ENCODE measurements at places on chromosomes 1 and 21.

- DNase-seq: no peak
Measured at GRCh38 chr21:41169701-41170100, 1.7 kb downstream of the BACE2 start.

- DNase-seq: no peak
Measured at GRCh38 chr1:25484096-25484495, 53.4 kb downstream of the MACO1 start.

DNA sequence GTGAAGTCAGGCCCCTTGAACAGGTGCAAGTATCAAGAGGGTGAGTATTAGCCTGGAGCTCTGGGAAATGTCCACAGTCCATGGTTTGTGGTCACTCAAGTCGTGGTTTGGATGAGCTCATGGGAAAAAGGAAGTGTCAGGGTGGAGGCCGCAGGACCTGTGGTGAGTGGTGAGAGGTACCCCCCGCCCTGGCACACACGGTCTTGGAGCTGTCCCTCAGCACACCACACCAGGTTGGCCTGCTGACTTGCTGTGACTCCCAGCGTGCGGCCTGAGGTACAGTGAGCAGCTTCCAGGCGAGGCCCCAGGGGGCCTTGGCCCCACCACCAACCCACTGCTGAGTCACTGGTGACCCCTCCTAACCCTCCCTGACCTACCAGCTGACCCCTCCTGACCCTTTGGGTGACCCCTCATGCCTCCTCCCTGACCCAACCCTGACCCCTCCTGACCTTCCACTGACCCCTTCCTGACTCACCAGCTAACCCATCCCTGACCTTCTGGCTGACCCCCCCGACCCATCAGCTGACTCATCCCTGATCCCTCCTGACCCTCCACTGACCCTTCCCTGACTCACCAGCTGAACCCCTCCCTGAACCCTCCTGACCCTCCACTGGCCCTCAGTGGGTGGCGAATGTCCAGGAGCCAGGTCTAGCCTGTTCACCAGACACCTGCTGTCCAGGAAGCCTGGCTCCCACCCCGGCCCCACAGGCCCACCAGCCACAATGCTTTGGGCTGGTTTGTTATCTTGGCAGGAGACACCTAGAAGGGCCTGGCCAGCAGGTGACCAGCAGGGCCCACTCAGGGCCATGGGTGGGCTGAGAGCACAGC is 34.8 kb upstream of the RNF187 start:
- no peak for DNase-seq

DNA sequence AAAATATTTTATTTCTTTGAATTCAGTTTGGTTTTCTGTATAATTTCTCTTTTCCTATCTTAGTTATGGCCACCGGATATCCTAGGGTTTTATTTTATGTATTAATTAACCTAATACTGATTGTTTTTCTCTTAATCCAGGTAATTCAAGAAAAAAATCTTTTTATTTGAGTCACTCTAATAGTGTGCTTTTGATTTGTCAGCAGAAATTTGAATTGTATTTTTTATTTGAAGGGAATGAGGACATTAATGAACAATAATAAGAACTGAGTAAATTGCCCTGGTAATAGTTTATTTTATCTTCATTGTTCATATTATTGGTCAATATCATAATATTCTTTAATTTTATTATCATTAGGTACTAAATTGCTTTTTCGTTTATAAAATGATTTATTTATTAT is 120.1 kb downstream of the USP25 start:
- no peak for DNase-seq

DNA sequence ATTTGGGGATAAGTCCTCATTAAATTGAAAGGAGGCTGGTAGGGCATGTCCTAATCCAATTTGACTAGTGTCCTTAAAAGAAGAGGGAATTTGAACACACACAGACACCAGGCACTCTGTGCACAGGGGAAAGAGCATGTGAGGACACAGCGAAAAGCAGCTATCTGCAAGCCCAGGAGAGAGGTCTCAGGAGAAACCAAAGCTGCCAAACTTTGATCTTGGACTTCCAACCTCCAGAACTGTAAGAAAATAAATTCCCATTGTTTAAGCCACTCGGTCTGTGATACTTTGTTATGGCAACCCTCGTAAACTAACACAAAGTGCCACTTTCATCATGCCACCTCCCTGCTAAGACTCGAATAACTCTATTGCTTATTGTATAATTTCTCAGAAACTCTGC is 13.8 kb downstream of the PLA2G4A start:
- DNase-seq: no peak

GRCh38 chr1:10785728-10786638 is 10.5 kb downstream of the CASZ1 start:
- DNase-seq: no peak

Measured in left renal cortex interstitium (tissue), 4 donors.